ENCODE measurements at places on chromosomes 5 and 9. TPM values are rescaled to one million over a fixed set of nuclear protein-coding genes. Genes with fewer than 3 reads are reported as not detected.

DPH7 gene
- 21.8 TPM for total RNA-seq

PCDHGA7 gene
- total RNA-seq: 7.0 TPM

PTCH1 gene
- 10.4 TPM for total RNA-seq

MTX3 gene
- total RNA-seq: 10.6 TPM

PLAC8L1 gene
- 0.45 TPM for total RNA-seq

IL31RA gene
- total RNA-seq: not detected

IL9 gene
- total RNA-seq: not detected

SOWAHA gene
- 0.17 TPM for total RNA-seq

LCN6 gene
- total RNA-seq: 17.4 TPM

CMYA5 gene
- 960 TPM for total RNA-seq

DNA sequence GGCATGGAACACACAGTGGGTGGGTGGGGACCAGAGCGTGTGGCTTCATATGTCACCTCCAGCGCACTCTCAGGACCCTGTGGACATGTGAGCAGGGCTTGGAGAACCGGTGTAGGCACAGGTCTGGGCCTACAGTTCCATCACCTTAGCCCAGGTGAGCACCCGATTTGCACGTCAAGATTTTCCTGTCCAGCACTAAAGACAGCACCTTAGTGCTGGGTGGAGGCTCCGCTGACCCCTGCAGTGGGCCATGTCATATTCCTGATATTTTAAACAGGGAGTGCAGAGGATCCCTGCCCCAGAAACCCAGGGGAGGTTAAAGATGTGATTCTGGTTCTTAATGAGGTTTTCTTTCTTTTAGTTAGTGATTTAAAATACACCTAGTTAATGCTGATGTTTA lies 356.0 kb upstream of the IRX4 start:
- no peak for DNase-seq

GRCh38 chr9:99305124-99305523 lies 83.0 kb downstream of the SEC61B start:
- DNase-seq: no peak

- no peak for DNase-seq
Measured at GRCh38 chr9:115733318-115734110, 420.1 kb upstream of the PAPPA start.

GRCh38 chr5:136269973-136270372 lies 77.0 kb upstream of the SMIM32 start:
- DNase-seq: no peak

- DNase-seq: no peak
Measured at GRCh38 chr9:118336250-118336942, 632.2 kb downstream of the TLR4 start.

GRCh38 chr5:16057277-16057676 lies 122.3 kb downstream of the MARCHF11 start:
- DNase-seq: no peak

- DNase-seq: no peak
Measured at GRCh38 chr9:38335686-38336085, 56.8 kb upstream of the ALDH1B1 start.

- DNase-seq: peak; percentile 68
Measured at GRCh38 chr9:36074870-36075532, 38.3 kb downstream of the RECK start.

GRCh38 chr5:58675341-58675740 lies 92.5 kb downstream of the RAB3C start:
- DNase-seq: no peak

GRCh38 chr9:76400534-76401096 lies 6.4 kb upstream of the RFK start:
- DNase-seq: no peak

- no peak for DNase-seq
Measured at GRCh38 chr5:138661991-138662434, 86.8 kb upstream of the HSPA9 start.

- no peak for DNase-seq
Measured at GRCh38 chr5:179382486-179382885, 37.2 kb upstream of the ADAMTS2 start.
